M059J (cell line): ENCODE measurements at places on chromosomes 11 and 22. TPM values are rescaled to one million over a fixed set of nuclear protein-coding genes. Genes with fewer than 3 reads are reported as not detected.

DNA sequence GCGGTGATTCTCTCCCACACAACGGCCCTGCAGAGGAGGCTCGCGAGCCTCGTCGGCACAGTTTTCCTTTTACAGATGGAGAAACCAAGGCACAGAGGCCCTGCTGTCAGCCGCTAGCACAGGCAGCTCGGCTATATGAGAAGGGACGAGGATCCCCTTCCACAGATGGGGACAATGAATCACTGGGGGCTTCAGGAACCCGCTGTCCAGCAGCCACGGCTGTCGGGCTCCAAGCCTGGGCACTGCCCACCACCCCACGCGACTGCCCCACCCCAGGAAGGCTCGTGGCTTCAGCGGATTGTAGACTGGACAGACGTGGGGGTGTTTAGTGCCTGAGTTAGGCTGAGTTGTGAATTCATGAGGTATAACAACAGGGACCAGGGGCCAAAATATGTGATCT is 17.2 kb upstream of the FGF3 start:
- no peak for DNase-seq

GRCh38 chr22:33447733-33448132 is 389.6 kb upstream of the SYN3 start:
- no peak for DNase-seq

DNA sequence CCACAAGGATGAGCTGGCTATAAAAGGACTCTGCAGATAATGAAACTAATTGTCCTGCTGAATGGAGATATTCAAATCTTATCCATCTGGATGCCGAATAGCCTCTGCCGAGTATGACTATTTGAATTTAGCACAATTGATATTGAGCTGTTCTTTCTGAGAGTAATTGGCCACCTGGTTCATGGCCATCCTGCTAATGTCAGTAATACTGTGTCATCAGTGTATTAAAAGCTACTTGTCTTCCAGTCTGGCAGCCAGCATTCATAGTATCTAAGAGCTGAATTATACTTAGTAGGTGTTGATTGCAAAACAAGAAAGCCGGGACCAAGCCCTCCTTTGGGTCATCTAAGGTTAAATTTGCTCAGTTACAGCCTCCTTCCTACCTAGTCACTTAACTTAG is 310.7 kb upstream of the NCAM1 start:
- no peak for DNase-seq

Gene GRIA4
- total RNA-seq: 0.10 TPM in 1 of 2 replicates, not detected in the other

Gene IGLL5
- total RNA-seq: not detected in 2 replicates

Gene DENND6B
- 0.20 and 0.71 TPM in 2 replicates for total RNA-seq
